ENCODE measurements at places on chromosomes 7 and 10. TPM values are rescaled to one million over a fixed set of nuclear protein-coding genes. Genes with fewer than 3 reads are reported as not detected.

Gene PNLIP
- total RNA-seq: not detected

Gene C10orf67
- 0.07 TPM for total RNA-seq

Gene UPK3B
- 1.1 TPM for total RNA-seq

Gene ARF5
- 107 TPM for total RNA-seq

Gene CTAGE15
- total RNA-seq: not detected

Gene MCU
- 13.6 TPM for total RNA-seq

Gene VWDE
- 4.6 TPM for total RNA-seq

Gene SPDYE1
- total RNA-seq: not detected

Gene NCF1
- total RNA-seq: 0.35 TPM

Gene STEAP4
- total RNA-seq: not detected

Gene UTF1
- total RNA-seq: not detected

Gene OAT
- total RNA-seq: 32.3 TPM

Gene CARD11
- 136 TPM for total RNA-seq

Gene PON3
- 0.40 TPM for total RNA-seq

Gene TAS2R41
- total RNA-seq: not detected

Gene ANXA8
- 1.3 TPM for total RNA-seq

Gene BAMBI
- 1.0 TPM for total RNA-seq

Gene CYP17A1
- total RNA-seq: not detected

Gene CD36
- total RNA-seq: not detected

Gene NANOS1
- total RNA-seq: 0.28 TPM

Gene CNTNAP2
- not detected for total RNA-seq

Gene ANKRD7
- total RNA-seq: 0.59 TPM

Gene ADAM8
- total RNA-seq: 142 TPM
